Fibroblast of villous mesenchyme (primary cell): ENCODE measurements at places on chromosomes 11 and 22.

DNA sequence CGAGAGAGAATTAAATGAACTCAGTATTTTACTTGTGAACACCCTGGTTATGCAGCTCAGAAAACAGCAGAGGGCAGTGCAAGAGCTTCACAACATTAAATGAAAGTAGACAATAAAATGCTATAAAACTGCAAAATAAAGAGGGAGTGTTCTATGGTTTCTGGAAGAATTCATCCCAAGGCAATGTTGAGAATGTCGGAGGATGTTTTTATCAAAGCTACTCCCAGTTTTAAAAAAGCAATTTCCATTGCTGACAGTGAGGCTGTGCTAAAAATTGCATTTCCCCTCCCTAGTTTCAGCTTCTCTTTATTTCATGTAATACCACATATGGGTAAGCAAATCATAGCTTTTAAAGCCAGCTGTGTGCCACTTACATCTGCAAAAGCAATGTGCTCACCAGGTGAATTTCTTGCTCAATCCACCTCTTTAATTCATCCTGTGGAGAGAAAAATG lies 296.8 kb downstream of the RAB38 start:
- DNase-seq: peak; percentile 57

GRCh38 chr22:26949193-26949592 lies 291.8 kb downstream of the MIAT start:
- DNase-seq: peak; percentile 11

DNA sequence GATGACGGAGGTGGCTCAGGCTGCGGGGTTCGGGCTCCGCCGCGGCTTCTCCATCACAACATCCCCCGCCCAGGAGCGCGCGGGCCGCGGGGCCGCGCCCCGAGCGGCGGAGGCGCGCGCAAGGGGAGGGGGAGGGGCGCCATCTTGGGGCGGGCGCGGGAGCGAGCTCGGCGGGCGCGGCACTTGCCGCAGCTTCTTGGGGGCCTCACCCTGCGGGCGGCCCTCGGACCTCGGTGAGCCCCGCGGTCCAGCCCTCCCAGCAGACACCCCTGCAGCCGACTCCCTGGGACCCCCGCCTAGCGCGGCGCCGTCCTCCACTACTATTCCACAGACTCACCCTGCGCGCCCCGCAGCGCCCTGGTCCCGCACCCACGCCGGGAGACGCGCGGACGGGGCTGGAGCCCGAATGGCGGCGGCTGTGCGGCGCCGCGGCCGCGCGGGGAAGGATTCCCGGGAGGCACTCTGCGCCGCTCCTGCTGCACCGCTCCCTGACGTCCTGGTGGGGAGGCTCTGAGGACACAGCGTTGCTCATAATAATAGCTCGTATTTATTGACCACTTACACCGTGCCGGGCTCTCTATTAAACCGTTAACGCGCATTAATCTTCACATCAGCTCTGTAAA lies at the start of gene APBB1:
Gene APBB1, minus strand, starts transcription at position 86 of the 623 bp plus-strand sequence. CDS start 7,747 bp downstream, outside the sequence.
- peak; percentile 44 for DNase-seq

GRCh38 chr11:376531-377173 lies 7.4 kb downstream of the B4GALNT4 start:
- no peak for DNase-seq

- no peak for DNase-seq
Measured at GRCh38 chr22:26199665-26200064, 30.4 kb downstream of the SEZ6L start.

DNA sequence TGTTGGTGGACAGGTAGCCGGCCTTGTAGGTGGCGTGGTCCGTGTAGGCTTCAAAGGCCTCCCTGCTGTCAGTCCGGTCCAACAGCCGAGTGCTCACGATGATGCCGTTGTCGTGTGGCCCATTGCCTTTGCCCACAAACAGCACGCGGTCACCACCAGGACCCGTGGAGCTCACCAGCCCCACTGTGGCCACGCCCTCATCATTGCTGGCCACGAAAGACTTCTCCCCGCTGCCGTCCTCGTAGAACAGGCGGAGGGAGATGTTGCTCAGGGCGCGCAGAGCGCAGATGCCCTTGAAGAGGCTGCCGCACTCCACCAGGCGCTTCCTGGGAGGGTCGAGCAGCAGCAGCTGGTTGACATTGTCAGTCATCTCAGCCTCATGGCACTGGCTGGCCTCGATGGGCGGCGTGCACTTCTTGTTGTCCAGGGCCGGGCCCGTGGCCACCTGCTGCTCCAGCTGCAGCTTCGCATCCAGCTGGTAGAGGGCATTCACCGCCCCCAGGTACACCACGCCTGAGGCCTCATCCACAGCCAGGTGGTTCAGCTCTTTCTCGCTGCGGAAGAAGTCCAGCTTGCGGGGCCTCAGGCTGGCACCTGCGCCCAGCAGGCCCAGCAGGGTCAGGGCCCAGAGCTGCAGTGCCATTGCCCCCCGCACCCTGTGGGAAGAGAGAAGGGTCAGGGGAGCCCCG lies 17.4 kb downstream of the PLXNB2 start:
- no peak for DNase-seq

DNA sequence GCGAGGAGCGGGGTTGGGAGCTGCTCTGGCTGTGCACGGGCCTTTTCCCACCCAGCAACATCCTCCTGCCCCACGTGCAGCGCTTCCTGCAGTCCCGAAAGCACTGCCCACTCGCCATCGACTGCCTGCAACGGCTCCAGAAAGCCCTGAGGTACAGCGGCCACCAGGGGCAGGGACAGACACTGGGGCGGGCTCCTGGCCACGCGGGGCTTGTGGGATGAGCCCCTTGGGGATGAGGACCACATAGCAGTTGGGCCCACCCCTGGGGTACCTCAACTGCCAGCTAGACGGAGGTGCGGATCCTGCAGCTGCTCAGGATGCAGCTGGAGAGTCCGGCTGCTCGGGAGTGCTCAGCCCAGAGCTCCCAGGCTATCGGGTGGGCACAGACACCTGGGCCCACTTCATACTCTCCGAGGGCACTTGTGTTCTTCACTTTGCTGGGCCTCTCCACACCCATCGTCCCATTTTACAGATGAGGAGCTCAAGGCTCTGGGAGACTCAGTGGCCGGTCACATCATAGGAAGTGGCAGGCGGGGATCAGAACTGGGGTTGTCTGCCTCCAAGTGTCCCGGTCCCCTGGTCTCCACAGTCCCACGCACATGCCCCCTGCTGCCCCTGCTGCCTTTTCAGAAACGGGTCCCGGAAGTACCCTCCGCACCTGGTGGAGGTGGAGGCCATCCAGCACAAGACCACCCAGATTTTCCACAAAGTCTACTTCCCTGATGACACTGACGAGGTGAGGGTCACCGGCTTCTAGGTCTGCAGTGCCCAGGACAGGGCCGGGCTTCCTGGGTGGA lies 77.6 kb downstream of the MYO7A start:
- DNase-seq: no peak

DNA sequence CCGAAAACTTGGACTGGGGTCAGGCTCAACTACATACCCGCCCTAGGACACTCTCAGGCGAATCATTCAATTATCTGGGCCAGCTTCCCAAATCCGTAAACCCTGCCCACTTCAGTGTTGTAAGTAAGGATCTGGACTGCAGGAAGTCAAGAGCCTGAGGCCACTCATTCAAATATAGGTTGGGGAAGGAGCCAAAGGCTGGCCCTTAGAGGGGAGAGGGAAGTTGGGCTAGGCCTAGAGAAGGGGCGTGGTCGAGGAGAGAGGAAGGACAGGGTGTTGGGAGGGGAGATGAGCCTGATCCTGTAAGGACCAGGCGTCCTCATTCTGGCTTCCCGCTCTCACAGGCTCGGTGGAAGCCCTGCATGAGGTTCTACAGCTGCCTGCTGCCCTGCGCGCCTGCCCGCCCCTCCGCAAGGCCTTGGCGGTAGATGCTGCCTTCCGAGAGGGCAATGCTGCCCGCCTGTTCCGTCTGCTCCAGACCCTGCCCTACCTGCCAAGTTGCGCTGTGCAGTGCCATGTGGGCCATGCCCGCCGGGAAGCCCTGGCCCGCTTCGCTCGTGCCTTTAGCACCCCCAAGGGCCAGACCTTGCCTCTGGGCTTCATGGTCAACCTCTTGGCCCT lies 3.0 kb downstream of the SAC3D1 start:
- no peak for DNase-seq
